ENCODE measurements at places on chromosomes 2 and 18.

DNA sequence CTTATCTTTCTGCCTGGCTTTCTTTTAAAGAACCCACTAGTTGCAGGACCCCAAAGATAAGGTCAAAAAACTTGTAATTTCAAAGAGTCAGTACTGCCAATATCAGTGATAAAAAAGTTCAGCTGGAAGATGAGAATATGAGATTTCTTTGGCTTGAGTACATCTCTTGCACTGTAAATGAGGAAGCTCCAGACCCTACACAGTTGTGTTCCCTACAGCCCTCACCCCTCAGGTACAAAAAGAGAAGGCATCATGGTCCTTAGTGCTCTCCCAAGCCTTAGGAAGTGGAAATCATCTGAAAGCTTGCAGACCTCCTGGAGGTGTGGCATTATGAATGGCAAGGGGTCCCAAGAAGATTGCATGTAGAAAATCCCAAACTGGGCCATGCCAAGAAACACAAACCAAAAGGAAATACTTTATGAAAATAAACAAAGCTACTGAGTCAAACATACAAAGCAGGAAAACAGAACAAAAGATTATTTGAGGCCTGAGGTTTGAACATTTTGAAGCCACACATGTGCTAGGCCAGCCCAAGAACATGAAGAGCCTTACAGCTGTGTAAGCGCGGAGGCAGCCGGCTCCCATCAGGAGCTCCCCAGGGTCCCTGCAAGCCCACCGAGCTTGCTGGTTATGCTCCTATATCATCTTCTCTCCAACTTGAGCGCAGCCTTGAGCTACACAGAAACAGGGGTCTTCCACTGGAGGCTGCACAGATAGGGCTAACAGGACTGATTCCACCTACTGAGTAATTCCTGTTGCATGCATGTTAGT lies 217.0 kb downstream of the OSR1 start:
- DNase-seq, result no peak

GRCh38 chr2:85503168-85503850 lies 35.7 kb upstream of the MAT2A start:
- DNase-seq, result no peak

- no peak for DNase-seq
Observed at GRCh38 chr2:144407262-144407661, 112.7 kb downstream of the ZEB2 start.

GRCh38 chr2:237697586-237698357 lies 70.4 kb downstream of the LRRFIP1 start:
- no peak for DNase-seq

GRCh38 chr2:128562471-128563347 lies 244.0 kb upstream of the HS6ST1 start:
- no peak for DNase-seq

- no peak for DNase-seq
Observed at GRCh38 chr2:166413255-166413654, 37.5 kb upstream of the SCN9A start.

DNA sequence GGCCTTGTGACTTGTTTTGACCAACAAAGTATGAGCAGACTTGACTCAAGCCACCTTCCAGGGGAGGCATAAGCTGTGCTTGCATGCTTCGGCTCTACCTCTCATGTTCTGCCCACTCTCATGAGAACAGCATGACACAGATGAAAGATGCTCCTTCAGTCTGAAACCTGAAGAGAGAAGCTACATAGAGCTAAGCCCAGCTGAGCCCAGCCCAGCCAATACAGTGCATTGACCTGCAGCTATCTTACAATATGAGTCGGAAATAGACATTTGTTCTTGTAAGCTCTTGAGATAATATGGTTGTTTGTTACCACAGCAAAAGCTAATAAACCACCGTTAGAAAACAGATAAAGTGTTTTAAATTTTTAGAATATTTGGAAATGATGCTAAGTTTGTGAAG lies 426.7 kb upstream of the PKDCC start:
- no peak for DNase-seq

GRCh38 chr2:241344925-241345651 lies 11.0 kb upstream of the FARP2 start:
- no peak for DNase-seq

GRCh38 chr2:175621821-175622220 lies 380.2 kb downstream of the LNPK start:
- DNase-seq, result no peak

DNA sequence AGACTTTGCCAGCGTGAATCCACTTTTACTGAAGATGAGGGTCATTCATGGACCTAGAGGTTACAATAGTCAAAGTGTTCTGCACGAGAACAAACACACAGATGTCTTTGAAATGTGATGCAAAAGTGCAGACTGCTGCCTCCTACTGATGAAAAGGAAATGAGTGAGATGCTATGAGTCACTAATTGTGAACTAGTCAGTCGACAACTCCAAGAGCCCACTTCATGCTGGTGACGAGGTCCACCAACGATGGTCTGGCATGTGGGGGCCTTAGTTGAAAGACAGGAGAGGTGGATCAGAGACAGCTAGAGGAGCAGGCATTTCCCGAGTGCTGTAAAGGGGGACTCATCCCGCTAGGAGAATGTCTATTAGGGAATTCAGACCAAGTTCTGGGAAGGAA lies 17.1 kb upstream of the ZNF236 start:
- no peak for DNase-seq

- no peak for DNase-seq
Observed at GRCh38 chr2:237217995-237218616, 132.4 kb downstream of the COPS8 start.

DNA sequence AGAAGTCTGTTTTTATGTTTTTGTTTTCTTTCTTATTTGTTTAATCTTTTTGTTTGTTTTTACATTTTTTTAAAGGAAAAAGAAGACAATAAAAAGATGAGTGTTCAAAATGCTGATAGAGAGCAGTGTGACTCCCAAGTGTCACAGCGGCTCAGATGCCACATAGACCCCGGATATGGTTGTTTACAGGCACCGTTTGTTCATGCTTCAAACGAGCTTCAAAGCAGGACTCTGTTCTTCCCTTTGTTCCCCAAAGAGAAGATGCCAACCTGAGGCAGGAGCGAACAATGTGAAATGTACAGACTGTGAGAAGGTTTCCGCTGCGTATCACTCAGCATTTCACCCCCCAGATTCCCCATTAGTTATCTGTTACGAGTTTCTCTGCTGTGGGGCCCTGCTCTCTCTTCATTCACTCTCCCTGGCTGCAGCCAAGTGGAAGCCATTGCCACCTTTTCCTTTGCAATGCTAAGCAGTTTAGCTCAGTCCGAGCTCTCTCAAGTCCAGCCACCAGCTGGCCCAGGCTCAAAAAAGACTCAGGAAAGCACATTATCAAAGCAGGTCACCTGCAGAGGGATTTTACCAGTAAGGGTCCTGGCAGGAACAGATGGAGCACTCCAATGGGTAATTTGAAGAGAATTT lies 36.4 kb upstream of the PHLPP1 start:
- DNase-seq, result no peak

- no peak for DNase-seq
Observed at GRCh38 chr2:17317439-17317976, 200.7 kb downstream of the RAD51AP2 start.

GRCh38 chr18:8324343-8325065 lies 284.7 kb upstream of the RAB12 start:
- no peak for DNase-seq

- no peak for DNase-seq
Observed at GRCh38 chr2:177295484-177295883, 31.0 kb upstream of the NFE2L2 start.

- DNase-seq, result no peak
Observed at GRCh38 chr2:101476605-101477208, 1.8 kb upstream of the RFX8 start.

GRCh38 chr2:157159221-157159934 lies 98.1 kb upstream of the GALNT5 start:
- DNase-seq, result no peak

DNA sequence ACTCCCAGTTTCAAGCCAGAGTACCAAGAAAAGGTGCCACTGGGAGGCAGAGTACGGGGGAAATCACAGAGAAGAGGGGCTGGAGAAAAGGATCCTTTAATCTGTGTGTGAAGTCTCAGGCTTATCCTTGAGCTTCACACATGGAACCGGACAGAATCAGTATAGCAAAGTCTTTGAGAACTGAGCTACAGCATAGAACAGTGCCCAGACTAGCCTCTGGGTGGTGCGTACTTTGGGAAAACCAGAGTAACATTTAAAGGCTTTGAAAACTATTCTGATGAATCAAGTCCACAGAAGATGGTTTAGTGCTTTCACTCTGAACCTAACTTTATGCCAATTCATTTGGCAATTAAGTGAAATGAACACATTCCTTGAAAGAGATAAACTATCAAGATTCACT lies 83.1 kb downstream of the BABAM2 start:
- no peak for DNase-seq

DNA sequence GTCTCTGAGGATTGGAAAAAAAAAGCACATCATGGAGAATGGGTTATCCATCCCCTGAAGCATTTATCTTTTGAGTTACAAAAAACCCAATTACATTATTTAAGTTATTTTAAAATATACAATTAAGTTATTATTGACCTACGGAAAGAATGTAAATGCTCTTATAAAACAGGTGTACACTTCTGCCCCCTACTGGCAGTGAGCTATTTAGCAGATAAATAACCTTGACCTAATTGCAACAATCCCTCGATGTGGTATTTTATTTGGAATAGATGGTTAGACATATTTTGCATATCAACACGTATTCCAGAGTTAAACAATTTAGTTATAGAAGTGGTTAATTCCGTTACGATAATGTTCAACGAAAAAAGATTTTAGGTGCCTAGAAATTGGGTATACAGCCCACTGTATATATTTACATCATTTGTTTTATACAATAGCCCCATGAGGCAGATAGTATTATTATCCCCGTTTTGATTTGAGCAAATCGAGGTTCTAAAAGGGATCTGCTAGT lies 9.1 kb upstream of the DAW1 start:
- no peak for DNase-seq

DNA sequence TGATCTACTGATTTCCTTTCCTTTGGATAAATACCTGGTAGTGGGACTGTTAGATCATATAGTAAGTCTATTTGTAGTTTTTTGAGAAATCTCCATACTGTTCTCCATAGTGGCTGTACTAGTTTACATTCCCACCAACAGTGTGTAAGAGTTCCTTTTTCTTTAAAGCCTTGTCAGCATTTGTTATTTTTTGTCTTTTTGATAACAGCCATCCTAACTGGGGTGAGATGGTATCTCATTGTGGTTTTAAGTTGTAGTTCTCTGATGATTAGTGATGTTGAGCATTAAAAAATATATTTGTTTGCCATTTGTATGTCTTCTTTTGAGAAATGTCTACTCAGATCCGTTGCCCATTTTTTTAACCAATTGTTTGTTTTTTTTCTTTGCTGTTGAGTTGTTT lies 33.9 kb upstream of the EPG5 start:
- no peak for DNase-seq

DNA sequence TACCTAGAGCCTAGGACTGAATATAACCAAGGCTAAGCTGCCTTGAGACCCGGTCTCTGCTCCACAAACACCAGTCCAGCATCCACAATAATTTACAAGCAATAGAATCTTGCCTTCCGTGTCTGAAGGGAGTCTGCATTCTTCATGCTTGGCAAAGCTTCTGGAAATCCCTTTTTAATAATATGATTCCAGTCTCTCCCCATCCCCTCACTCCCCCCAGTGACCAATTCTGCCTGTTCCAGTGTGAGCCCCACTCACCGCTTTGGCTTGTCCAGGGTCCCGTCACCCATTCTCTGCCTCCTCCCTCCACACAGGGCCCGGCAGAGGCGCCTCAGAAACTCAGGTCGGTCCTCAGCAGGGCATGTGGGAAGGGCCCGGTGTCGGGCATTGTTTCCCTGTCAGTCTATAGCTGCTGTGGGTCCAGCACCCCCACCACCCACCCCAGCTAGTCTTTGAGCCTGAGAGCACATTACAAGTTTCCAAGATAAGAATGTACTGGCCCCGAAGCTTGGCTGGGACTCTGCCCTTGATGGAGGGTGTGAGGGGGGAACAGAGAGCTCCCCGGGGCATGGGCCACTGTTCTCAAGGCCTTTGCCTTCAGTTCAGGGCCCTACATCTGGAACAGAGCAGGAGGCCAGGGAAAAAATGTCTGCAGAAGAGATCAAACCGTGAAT lies 129.7 kb upstream of the MYCN start:
- no peak for DNase-seq

DNA sequence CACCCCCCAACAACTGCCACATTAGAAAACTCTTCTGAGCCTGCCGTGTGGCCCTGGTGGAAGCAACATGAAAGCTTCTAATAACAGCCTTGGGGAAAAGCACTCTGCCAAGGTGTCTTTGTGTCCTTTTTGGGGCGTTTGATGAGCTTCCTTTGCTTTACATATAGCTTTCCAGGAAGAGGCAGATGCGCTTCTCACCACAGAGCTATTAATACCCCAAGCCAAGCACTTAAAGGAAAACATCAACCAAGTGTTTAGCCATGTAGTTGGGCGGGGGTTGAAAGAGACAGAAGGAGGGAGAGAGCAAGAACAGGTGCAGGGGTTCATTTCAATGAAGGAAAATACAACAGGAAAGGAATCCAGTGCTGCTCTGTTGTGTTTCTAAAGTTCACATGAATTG lies 176.1 kb downstream of the VAPA start:
- DNase-seq, result no peak

- no peak for DNase-seq
Observed at GRCh38 chr2:238336151-238336550, 15.8 kb downstream of the TRAF3IP1 start.

GRCh38 chr2:4354164-4354563 lies 650.8 kb downstream of the DCDC2C start:
- no peak for DNase-seq

- no peak for DNase-seq
Observed at GRCh38 chr2:65159906-65160305, 30.0 kb upstream of the RAB1A start.

- DNase-seq, result no peak
Observed at GRCh38 chr2:88735853-88736252, 44.4 kb downstream of the RPIA start.

DNA sequence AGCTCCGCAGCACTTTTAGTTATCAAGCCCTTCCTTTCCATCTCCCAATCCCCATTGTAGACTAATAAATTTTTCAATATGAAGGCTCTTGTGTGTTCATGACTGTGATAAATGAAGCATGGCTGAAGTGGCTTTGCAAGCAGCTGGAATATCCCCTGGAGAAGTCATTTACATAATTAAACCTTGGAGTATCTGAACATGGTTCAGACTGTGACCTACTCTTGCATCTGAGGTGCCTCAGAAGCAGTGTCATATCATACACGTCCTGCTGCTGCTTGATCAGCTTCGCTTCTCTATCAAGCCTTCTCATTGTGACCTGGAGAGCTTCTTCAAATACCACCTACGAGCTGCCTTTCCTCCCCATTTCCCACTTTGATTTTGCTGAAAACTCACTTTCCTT lies 48.4 kb upstream of the ZNF397 start:
- DNase-seq, result no peak

GRCh38 chr2:160635488-160635887 lies 141.9 kb upstream of the RBMS1 start:
- no peak for DNase-seq

DNA sequence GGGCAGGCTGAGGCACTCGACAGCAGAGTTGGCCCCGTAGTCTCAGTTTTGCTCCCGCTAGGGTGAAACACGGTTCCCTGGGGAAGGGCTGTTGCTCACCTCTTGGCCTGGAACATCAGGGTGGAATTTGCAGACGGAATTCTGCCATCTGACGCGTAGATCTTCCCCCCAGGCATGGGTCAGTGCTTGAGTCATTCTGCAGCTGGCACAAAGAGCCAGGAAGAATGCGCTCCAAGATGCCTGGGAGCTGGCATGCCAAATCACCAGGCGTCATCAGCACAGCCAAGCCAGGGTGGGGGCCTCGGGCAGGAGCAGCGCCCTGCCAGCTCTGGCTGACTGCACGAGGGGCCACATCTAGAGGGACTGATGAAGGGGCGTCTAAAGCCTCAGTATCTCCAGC lies 42.7 kb downstream of the ODC1 start:
- DNase-seq, result no peak

Data from stimulated activated CD4-positive, alpha-beta T cell treated with anti-CD3 and anti-CD28 coated beads, Interleukin-12 subunit alpha, Interleukin-12 subunit beta, amount 100 ng/mL, for 48 hours (primary cell).